ENCODE measurements at places on chromosomes 1 and 21. TPM values are rescaled to one million over a fixed set of nuclear protein-coding genes. Genes with fewer than 3 reads are reported as not detected.

- no peaks in the 10 kb centered on the region for H3K36me3 ChIP-seq
- H3K27me3 ChIP-seq = no peaks in the 10 kb centered on the region
- H3K4me1 ChIP-seq = no peaks in the 10 kb centered on the region
- DNase-seq = no peak
- H3K4me3 ChIP-seq = no peak overlapping the region
Measured at GRCh38 chr1:212593821-212594251, 14.7 kb upstream of the ATF3 start.

- H3K27ac ChIP-seq = no peak overlapping the region
- no peak for DNase-seq
- no peaks in the 10 kb centered on the region for H3K27me3 ChIP-seq
- no peak overlapping the region for H3K4me3 ChIP-seq
Measured at GRCh38 chr1:61445269-61445825, 279.6 kb downstream of the TM2D1 start.

The VANGL2 gene
- polyA plus RNA-seq = 42.7 TPM

DNA sequence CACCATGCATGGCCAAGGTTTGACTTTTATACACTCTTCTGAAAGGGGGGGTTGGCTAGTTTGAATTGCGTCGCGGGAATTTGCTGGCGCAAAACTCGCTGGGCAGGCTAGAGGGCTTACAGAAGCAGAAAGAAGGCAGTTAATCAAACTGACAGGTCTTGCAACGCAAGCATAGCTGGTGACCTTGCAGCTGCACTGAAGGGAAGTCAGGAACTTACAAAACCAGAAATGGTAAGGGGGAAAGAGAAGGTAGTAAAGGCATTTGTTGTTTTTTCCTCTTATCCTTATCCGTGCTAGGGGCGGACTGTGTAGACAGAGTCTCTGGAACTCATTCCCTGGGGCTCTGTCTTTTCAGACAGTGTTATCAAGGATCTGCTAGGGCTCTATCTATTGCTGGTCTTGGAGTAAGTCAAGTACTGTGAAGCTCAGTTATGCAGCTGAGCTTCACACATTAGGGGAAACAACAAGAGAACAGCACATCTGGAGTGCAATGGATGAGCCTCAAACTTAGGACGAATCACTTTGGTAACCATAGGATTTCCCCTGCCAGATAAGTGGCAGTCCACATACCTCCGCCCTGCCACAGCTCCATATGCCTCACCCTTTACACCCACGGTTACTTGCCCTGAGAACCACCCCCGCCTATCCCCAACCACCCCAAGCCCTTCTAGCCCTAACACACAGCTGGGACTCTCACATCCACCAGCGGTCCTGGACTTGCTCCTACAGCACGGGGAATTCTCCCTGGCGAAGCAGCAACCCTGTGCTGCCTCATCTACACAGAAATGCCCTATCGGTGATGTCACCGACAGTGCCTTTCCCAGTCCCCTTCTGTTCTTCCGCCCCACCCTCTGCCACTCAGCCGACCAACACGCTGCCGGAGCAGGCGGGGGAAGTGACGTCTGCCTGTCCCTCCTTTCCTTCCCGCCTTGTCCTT is 251.4 kb downstream of the FAM72C start:
- DNase-seq = no peak
- no peak overlapping the region for H3K27ac ChIP-seq
- H3K4me1 ChIP-seq = no peaks in the 10 kb centered on the region
- no peak overlapping the region for H3K4me3 ChIP-seq

DNA sequence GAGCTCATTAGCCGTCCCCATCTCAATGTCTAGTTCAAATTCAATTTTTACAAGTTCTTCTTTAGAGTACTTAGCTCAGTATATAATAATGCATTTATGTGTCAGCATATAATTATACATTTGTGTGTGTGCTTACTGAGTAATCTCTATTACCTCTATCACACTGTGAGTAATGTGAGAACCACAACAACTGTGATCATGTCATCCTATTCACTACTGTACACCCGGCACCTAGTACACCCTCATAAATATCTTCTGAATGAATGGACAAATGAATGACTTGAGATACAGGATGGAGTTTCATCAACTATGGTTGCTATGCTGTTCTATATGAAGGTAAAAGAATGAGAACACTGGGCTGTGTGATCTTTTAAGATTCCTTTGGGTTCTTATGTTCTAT is 124.0 kb downstream of the GPATCH2 start:
- no peaks in the 10 kb centered on the region for H3K27me3 ChIP-seq
- no peak overlapping the region for H3K27ac ChIP-seq
- no peaks in the 10 kb centered on the region for H3K4me1 ChIP-seq

- no peak for DNase-seq
- H3K27ac ChIP-seq = no peak overlapping the region
- no peaks in the 10 kb centered on the region for H3K36me3 ChIP-seq
- H3K27me3 ChIP-seq = peaks cover 19% of the 10 kb centered on the region
- no peak overlapping the region for H3K4me3 ChIP-seq
Measured at GRCh38 chr1:209790286-209791193, 6.2 kb upstream of the C1orf74 start.
